ENCODE measurements at places on chromosomes 1 and 21. TPM values are rescaled to one million over a fixed set of nuclear protein-coding genes. Genes with fewer than 3 reads are reported as not detected.

KIAA0040 gene
- total RNA-seq: 39.3 TPM

ANGPTL1 gene
- not detected for total RNA-seq

GNG12 gene
- 104 TPM for total RNA-seq

ENTREP3 gene
- 18.4 TPM for total RNA-seq

HMGCS2 gene
- not detected for total RNA-seq

CNR2 gene
- total RNA-seq: not detected

DMBX1 gene
- not detected for total RNA-seq

ALDH4A1 gene
- 81.0 TPM for total RNA-seq

KDF1 gene
- total RNA-seq: 26.9 TPM

SPATA21 gene
- total RNA-seq: not detected

RUNX3 gene
- total RNA-seq: 0.15 TPM

UBL4B gene
- not detected for total RNA-seq

ARID1A gene
- 17.4 TPM for total RNA-seq

CDK11A gene
- total RNA-seq: 7.2 TPM

TACSTD2 gene
- total RNA-seq: 54.6 TPM

PLEKHN1 gene
- total RNA-seq: 4.0 TPM

OR2G6 gene
- not detected for total RNA-seq

FNDC5 gene
- not detected for total RNA-seq

KRTAP19-1 gene
- not detected for total RNA-seq

FCRLA gene
- total RNA-seq: 0.47 TPM

EPHA8 gene
- 0.04 TPM for total RNA-seq

NUDT4B gene
- 21.9 TPM for total RNA-seq

AXDND1 gene
- not detected for total RNA-seq

RIPPLY3 gene
- 0.47 TPM for total RNA-seq

SPSB1 gene
- 10.4 TPM for total RNA-seq

PCP4L1 gene
- not detected for total RNA-seq

EFNA4 gene
- total RNA-seq: 14.4 TPM

CYP2J2 gene
- total RNA-seq: 2.4 TPM

NCMAP gene
- total RNA-seq: not detected

APCS gene
- total RNA-seq: not detected

OR10J1 gene
- not detected for total RNA-seq

PDZK1IP1 gene
- 3.5 TPM for total RNA-seq

LCA5L gene
- 0.19 TPM for total RNA-seq

FMO4 gene
- total RNA-seq: 3.0 TPM

TDRD5 gene
- total RNA-seq: not detected

GPR37L1 gene
- total RNA-seq: not detected

MX1 gene
- total RNA-seq: 7.4 TPM

CHIA gene
- not detected for total RNA-seq

TCP10L gene
- total RNA-seq: not detected

G0S2 gene
- 961 TPM for total RNA-seq

CD247 gene
- not detected for total RNA-seq

DIO1 gene
- total RNA-seq: not detected

TNFRSF18 gene
- not detected for total RNA-seq

KCNJ15 gene
- 36.6 TPM for total RNA-seq

RPS27 gene
- 2,616 TPM for total RNA-seq

GPR25 gene
- not detected for total RNA-seq

RIIAD1 gene
- total RNA-seq: not detected

S100A7 gene
- total RNA-seq: 13.3 TPM

GTF2B gene
- total RNA-seq: 26.4 TPM

AMPD1 gene
- not detected for total RNA-seq

LCE3D gene
- not detected for total RNA-seq

GABRD gene
- total RNA-seq: not detected

ARHGEF11 gene
- total RNA-seq: 8.2 TPM

GJA5 gene
- total RNA-seq: 0.55 TPM

S100B gene
- total RNA-seq: not detected

BCL2L15 gene
- not detected for total RNA-seq

All from hair follicular keratinocyte (primary cell).